Activated CD4-positive, alpha-beta memory T cell treated with anti-CD3 and anti-CD28 coated beads for 36 hours (primary cell): ENCODE measurements at places on chromosomes 16 and 17.

DNA sequence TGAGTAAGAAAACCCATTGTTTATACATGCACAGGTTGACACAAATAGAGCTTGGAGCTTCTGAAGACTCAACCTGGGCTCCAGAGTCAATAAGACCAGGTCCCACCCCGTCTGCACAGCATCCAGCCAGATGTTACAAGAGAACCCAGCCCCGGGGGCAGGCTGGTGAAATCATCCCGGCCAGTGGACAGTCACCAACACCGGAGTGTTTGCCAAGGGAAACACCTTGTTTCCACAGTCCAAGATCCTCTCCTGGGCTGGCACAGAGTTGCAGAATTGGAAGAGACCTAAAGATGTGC, 90.3 kb downstream of the RAB11FIP4 start:
- no peak for DNase-seq

- no peak for DNase-seq
Observed at GRCh38 chr16:30731411-30731810, 16.8 kb upstream of the PHKG2 start.

- DNase-seq, result no peak
Observed at GRCh38 chr16:67517155-67517445, 11.5 kb upstream of the RIPOR1 start.

DNA sequence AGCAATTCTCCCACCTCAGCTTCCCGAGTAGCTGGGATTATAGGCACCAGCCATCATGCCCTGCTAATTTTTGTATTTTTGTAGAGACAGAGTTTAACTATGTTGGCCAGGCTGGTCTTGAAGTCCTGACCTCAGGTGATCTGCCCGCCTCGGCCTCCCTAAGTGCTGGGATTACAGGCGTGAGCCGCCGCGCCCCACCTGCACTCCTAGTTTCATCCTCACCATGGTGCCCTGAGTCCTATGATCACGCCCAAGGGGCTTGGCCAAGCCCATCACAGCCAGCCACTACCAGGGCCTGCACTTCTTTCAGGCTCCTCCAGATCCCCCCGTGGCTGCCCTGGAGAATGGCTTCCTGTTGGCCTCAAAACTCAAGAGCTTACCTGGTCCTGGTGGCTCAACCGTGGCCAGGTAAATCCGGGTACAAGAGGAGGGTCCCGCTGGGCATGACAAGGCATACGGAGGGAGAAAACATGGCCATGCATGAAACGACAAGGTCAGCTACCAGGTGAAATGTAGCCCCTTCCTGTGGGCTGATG, 20.4 kb upstream of the TFAP4 start:
- DNase-seq, result no peak

DNA sequence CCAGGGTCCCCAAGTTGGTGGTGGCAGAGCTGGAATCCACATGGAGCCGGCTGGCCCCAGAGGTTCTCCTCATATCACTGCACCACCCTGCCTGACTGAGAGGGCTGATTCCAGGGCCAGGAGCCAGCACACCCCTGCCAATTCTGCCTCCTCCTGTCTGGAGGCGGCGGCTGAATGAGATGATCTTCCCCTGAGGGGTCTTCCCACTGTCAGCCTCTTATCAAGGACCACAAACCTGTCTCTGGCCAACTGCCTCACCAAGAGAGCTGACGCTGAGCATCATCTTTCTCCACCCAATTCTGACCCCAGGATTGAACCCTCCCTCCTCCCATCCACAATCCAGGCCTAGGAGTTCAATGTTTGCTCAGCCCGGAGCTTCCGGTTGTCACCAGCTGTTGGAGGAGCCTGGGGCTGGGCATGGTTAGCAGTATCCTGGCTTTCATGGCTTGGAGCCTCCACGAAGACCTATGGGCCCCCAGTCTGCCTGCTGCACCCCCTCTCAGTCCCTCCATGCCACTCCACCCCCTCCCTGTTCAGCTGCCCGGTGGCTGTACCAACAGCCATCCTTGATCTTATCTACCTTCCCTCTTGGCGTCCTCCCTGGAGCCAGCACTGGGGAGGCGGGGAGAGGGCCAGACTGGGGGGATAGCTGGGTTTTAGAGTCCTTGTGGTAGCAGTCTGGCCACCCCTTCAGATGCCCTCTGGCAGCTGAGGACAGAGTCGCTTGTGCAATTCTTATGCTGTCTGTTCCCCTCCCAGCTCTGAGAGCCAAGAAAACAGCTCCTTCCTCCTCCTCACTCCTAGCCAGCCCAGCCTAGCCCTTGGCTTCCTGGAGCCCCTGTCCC, 25.6 kb downstream of the ABCC3 start:
- no peak for DNase-seq

DNA sequence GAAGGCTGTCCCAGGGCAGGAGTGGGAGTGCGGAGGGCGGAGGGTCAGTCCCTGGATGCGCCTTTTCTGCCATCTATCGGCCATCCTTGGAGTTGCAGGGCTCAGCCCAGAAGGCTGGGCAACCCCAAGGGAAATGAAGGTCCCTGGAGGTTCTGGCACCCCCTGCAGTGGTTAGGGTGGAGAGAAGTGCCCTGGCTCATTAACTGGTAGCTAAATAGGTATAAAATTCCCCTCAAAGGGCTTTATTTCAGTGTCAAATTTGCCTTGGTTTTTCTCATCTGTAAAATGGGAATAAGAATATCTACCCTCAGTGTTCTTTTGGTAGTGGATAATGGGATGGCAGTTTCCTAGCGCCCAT, 22.4 kb downstream of the C17orf75 start:
- peak; percentile 87 for DNase-seq

DNA sequence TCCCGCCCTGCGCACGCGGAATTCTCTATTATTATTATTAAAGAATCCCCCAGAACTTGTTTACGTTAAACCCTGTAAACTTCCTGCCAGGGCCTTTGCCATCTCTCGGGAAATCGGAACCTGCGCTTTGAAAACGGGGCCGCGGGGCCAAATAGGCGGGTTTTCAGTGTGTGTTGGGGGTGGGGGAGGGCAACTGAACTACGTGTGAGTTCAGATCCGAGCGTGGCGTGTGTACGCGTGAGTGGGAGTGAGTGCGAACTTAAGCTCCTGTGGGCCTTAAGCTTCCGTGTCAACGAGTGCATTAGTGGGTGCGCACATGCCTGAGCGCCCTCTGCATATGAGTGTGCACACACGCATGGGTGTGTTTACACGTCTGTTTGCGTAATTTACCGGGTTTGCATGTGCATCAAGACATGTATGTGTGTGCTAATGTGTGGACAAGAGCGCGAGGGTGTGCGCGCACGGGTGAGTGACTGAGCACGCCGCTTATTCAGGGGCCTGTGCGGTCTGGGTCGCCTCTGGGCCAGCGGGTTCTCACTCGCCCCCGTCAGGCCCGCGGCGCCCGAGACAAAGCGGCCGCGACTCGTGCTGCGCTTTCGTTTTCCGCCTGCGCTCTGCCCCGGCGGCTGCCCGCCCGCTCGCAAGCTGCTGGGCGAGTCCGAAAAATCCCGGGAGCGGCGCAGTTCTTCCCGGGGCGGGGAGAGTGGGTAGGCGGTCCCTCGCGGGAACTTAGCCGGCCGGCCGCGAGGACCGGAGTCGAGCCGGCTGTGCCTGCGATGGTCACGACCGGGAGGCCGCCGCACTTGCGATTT, 1.2 kb upstream of the FOXF1 start:
- no peak for DNase-seq

- no peak for DNase-seq
Observed at GRCh38 chr17:76254275-76254674, 10.9 kb upstream of the UBALD2 start.

GRCh38 chr17:12850996-12851395, 61.7 kb downstream of the ARHGAP44 start:
- DNase-seq, result no peak

- peak; percentile 58 for DNase-seq
Observed at GRCh38 chr17:38898291-38898679, 27.1 kb upstream of the LASP1NB start.

GRCh38 chr17:68512960-68513474, 787 bp downstream of the PRKAR1A start:
- DNase-seq, result peak; percentile 26
